AML-193 (cell line): ENCODE measurements at places on chromosomes 2 and 18.

GRCh38 chr2:84487298-84487996, 28.4 kb upstream of the SUCLG1 start:
- DNase-seq = no peak

DNA sequence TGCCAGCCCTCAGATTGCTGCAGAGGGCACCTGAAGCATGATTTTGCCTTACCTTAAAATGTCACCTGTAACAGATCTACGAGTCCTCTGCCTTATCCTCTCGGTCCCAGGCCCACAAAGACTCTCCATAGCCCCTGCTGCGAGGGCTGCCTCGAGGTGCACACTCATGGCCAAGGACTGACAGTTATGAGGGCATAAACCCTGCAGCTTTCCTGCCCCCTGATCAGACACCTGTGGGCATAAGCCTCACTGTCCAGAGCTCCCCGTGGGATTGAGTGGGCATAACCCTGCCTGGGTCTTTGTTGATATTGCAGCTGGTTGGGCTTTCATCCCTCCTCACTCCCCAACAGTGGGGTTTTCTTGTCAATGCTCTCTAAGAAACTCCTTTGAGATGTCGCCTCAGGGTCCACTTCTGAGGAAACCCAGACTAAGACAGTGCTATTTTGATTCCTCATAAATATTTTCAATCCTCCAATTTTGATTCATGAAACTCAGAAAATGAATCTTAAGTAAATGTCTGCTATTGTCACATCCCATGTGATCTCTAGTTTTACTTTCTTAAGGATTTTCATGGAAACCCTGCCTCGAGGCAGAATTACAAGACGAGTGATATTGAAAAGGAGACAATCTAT, 108.5 kb upstream of the NCK2 start:
- DNase-seq = no peak

- no peak for DNase-seq
These were observed 9.0 kb downstream of the VIT start for GRCh38 chr2:36705326-36706020.

GRCh38 chr2:231037202-231037730, at the start of gene C2orf72:
Gene C2orf72 (plus strand): TSS chr2:231037523. CDS start chr2:231037566, 43 bp downstream.
- DNase-seq = no peak

DNA sequence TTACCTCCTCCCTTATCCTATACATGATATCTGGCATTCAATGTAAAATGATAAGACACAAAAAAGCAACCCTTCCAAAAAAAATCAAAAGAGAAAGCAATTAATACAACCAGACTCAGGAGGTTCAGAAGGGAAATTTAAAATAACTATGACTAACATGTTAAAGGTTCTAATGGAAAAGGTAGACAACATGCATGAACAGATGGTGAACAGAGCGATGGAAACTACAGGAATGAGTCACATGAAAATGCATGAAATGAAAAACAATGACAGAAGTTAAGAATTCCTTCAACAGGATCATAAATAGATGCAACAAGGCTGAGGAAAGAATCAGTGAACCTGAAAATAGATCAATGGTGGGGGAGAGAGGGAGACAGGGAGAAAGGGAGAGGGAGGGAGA, 26.1 kb upstream of the ERCC3 start:
- no peak for DNase-seq

DNA sequence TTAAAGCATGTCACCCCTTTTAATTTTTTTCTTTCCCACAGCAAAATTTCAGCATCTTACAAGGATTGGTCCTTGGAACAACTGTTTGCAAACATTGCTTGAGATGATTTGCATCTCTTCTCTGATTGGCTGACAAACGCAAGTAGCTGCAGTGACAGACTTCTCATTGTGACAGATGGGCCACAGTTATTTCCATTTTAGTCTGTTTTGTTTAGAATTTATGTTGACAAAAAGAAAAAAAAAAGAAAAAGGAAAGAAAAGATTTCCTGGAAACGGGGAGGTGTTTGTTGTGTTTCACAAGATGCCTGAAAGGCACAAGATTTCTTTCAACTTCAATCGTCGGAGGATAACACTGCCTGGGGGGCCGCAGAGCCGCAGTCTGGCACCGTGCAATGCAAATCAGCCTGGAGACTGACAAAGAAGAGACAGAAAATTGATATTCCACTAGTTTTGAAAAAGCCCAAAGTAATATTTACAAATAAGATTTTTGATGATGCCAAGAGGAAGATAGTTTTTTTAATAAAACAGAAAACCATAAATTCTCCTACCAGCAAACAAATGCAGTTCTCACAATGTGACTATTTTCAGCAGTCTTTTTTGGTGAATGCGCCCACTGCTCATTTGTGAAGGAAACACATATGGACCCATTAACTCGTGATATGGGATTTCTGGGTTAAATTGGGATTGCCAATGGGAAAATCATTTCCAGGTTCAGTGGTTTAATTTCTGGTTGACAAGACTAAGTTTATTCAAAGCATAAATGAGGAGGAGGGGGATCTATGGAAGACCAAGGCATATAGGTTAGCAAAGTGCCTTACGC, 296.2 kb upstream of the SMIM21 start:
- no peak for DNase-seq

DNA sequence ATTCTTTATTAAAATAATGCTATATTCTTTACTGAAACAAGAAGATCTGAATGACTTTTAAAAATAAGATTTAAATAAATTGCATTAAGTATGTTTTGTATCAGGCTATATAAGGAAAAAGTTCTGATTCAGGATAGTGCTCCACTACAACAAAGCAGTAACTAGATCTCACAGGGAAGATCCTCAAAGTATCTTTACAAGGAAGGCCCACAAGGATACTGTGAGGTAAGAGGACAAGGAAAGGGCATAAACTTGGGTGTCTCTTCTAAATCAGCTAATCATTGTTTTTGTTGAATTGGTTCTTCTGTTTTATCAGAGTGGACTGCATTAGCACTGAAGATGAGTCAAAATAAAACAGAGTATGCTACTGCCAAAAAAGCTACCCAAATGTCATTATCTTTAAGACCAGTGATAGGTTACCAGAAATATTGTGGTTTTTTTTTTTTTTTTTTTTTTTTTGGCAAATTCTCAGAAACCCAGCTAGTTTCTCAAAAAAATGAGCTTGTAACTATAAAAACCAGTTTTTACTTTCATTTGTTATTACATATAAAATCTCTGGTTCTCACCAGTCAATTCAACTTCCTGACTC, 160.9 kb downstream of the BAZ2B start:
- no peak for DNase-seq

DNA sequence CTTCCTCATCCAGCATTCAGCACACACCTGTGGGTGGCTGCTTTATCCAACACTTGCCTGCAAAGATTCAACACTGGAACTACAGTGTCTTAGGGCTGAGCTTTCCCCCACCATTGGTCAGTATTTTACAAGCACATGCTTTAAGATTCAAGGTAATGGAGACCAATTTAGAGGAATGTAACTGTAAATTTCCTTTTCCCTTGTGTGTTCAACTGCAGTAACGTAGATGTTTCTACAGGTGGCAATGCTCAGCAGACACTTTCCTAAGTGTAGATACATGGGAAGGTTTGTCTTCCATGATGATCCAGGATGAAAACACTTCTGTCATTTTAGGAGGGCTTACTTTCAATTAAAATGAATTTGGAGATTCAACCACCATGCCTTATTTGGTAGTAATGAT, 143.6 kb upstream of the PXDN start:
- DNase-seq = peak; percentile 4

DNA sequence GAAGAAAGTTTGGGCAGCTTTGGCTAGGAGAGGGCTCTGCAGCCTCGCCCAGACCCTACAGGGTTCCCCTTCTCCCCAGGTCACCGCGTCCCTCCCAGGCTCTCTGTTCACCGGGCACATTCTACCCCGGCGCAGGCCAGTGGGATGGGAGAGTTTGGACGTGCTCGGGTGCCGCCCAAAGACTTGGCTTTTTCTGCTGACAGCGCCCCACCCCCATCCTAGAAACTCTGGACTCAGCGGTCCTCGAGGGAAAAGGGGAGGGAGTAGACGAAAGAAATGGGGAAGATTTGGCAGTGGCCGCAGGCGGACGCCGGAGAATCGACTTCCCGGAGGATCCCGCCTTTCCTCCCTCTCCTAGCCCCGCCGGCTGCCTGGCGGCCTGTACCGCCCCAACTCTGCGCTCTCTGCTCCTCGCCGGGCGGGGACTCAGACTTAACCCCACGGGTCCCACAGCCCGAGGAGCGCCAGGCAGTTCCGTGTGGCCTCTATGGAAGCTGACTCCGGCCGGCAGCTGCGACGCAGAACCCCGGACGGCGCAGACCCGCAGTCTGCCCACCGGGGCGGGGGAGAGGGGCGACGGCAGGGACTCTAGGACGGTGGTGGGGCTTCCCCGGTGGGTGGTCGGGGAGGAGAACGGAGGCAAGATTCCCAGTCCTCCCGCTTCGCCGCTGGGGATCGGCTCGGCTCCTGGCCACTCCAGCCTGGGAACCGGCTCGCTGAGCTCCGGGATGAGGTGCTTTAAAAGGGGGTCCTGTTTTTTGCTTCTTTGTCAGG, 863 bp upstream of the SIX2 start:
- DNase-seq = no peak

GRCh38 chr2:85712336-85712735, 18.2 kb downstream of the GNLY start:
- no peak for DNase-seq

DNA sequence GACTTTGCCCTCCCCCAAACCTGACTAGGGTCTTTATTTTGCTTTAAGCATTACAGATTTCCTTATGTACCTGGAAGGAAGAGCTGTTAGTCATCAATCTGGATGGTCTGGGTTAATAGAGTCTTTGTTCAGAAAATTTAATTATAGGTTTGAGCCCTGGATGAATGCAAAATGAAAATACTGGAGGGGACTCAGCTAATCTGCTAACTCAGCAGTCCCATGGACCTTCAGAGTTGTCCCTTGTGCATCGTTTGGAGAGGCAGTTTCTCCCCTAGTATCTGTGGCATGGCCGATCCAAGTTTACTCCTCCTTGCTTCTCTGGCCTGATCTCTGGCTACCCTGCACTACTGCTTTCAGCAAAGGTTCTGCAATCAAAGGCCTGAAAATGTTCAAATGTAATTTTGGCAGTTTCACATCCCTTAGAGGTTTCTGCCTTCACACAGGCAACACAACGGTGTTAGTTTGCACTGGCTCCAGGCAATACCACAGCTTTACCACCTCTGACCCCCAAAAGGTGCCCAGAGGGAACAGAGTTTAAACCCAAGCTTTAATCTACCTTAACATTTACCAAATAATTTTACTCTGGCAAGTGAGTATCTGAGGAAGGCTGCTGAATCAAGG, 134.3 kb downstream of the THADA start:
- DNase-seq = no peak

DNA sequence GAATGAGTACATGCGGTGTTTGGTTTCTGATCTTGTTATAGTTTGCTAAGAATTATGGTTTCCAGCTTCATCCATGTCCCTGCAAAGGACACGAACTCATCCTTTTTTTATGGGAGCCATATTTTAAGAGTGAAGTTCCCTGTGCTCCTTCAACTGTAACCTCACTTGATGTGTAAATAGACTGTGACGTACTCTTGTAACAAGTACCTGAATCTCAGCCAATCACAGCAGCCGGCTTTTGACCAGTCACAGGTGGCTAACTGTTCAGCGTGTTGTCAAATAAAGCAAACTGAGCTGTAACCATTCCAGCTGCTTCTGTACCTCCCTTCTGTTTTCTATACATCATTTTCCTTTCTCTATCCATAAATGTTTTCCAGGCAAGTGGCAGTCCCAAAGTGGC, 774.3 kb upstream of the HS6ST1 start:
- DNase-seq = no peak

DNA sequence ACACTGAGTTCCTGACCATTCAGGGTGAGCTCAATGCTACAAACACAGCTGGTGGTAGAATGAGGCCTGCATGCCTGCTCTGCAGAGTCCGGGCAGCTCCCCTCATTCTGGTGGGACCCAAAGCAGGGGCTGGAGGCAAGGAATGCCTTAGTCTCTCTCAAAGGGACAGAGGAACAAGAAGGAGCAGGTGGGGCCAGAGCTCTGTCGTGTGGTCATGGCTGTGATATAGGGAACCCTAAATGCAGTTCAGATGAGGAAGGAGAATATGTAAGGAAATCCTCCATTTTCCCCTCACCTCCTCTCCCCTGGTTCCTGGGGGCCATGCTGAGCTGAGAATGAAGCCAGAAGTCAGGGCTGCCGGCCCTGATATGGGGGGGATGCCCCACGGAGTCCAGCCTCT, 334.3 kb downstream of the CYP26B1 start:
- no peak for DNase-seq

DNA sequence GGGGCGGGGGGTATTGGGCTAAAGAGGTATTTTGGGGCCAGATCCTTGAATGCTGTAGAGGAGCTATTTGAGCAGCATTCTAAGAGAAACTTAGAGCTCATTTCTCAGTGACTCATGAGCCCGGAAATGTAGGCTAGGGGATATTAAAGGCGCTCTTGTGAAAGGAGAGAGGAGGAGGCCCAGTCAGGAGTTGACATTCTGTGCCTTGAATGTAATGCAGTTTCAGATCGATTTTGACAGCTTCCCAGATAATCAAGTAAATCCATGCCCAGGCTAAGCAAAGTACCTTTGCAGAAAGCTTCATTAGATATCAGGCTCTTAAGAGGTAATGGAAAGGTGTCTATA, 1.5 kb downstream of the CAB39 start:
- DNase-seq = peak; percentile 63

GRCh38 chr2:150339951-150340350, 147.5 kb downstream of the RND3 start:
- DNase-seq = no peak

- DNase-seq = no peak
These were observed 38.5 kb upstream of the RMP24 start for GRCh38 chr18:35933982-35934381.

- DNase-seq = no peak
These were observed 188.0 kb upstream of the SPHKAP start for GRCh38 chr2:228369400-228370031.

DNA sequence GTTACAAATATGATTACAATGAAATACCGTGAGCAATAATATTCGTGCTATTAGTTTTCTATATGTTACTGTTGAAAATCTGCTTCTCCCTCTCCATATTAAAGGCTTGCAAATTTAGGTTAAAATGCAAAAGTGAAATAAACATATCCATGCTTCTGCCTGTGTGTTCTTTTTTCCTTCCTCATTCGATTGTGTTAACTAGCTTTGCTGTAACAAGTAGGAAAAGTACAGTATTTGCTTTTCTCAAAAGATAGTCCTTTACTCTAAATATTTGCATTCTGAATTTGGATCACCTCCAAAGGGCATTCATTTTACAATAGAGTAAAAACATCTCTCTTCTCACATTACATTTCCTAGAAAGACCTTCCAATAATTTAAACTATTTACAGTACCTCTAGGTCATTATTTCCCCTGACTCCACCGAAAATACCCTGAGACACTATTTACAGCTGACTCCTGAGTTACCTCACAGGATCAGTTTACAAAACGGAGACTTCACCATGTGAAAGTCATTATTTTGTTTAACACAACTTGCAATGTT, 835.0 kb upstream of the FANCL start:
- no peak for DNase-seq

DNA sequence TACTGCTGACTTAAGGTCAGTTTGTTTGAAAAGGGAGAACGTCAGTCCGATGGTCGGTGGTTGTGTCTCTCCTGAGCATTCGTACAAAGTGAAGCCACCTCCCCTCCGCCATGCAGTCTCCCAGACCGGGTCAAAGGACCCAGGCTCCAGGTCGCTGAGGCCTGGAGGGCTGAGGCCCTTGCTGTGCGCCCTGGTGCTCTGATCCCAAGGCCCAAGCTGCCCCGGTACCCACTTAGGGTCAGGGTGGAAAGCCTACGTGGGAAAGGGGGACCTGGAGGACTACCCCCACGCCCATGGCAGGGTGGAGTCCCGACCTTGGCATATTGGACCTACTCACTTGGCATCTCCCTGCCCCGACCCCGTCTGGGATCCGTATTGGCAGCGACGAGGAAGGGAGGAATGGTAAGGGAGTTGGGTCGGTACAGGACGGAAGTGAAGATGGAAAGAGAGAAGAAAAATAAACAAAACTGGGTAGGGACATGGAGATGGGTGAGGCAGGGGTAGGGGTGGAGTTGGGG, 8.0 kb upstream of the SIX3 start:
- no peak for DNase-seq
